ENCODE measurements at places on chromosomes 6 and 20.
A peak's percentile ranks its signal among the peaks of the same experiment; 100 is the strongest.

- no peak for DNase-seq
Observed at GRCh38 chr6:42774201-42774600, 7.7 kb upstream of the BICRAL start.

DNA sequence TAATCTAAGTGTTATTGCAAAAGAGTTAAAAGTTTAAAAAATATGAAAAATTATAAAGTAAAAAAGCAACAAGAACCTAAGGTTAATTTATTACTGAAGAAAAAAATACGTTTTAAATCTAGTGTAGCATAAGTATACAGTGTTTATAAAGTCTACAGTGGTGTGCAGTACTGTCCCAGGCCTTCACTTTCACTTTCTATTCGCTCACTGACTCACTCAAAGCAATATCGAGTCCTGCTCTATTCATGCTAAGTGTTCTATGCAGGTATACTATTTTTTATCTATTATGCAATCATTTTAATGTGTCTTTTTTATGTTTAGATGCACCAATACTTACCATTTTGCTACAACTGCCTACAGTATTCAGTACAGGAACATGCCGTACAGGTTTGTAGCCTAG, 113.0 kb downstream of the MANEA start:
- DNase-seq = no peak

DNA sequence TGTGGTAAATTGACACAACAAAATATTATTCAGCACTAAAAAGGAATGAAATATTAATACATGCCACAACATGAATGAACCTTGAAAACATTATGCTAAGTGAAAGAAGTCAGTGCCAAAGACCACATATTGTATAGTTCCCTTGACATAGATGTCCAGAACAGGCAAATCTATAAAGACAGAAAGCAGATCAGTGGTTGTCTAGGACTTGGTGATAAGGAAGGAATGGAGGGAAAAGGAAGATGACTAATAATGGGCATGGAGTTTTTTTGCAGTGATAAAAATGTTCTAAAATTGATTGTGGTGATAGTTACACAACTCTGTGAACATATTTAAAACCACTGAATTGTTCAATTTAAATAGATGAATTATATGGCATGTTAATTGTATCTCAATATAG, 32.5 kb downstream of the TBX18 start:
- DNase-seq = no peak

- peak; percentile 14 for DNase-seq
Observed at GRCh38 chr6:33008944-33009861, at the start of gene HLA-DOA. TSS of gene HLA-DOA (minus strand) at chr6:33009591.

- peak; percentile 59 for DNase-seq
Observed at GRCh38 chr6:43383021-43383667, 13.7 kb upstream of the ZNF318 start.

- no peak for DNase-seq
Observed at GRCh38 chr20:20426655-20426907, 58.7 kb downstream of the INSM1 start.

GRCh38 chr6:146026873-146027272, 2.0 kb upstream of the GRM1 start:
- no peak for DNase-seq

- no peak for DNase-seq
Observed at GRCh38 chr20:14984768-14985622, 647.6 kb upstream of the FLRT3 start.

DNA sequence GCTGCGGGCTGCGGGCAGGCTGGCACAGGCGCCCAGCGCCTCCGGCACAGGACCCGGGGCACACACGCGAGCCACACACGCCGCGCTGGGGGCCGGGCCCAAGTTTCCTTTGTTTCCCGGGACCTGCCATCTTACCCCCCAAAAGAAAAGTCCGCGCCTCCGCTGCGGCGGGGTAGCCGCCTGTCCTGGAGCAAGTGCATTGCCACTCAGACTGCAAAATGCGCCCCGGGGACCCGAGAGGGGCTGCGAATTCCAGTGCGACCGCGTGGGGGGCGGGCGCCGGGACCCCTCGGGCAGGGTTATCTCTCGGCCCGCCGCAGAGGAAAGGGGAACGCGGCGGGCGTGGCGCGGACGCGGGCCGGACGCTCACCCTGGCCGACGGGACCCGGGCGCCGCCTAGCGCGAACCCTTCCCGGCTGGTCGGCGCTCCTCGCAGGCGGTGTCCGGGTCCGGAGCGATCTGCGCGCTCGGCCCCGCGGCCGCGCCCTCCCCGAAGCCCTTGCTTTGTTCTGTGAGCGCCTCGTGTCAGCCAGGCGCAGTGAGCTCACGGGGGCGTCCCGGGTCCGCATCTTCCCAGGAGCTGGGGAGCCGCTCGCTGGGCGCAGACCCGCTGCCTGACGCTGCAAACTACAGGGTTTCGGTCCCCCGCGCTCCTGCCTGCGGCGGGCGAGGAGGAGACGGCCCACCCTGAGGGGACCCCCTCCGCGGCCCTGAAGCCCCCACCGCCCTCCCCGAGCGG, 639 bp upstream of the CD24 start:
- peak; percentile 32 for DNase-seq

- DNase-seq = no peak
Observed at GRCh38 chr6:3500262-3501014, 43.6 kb upstream of the SLC22A23 start.

DNA sequence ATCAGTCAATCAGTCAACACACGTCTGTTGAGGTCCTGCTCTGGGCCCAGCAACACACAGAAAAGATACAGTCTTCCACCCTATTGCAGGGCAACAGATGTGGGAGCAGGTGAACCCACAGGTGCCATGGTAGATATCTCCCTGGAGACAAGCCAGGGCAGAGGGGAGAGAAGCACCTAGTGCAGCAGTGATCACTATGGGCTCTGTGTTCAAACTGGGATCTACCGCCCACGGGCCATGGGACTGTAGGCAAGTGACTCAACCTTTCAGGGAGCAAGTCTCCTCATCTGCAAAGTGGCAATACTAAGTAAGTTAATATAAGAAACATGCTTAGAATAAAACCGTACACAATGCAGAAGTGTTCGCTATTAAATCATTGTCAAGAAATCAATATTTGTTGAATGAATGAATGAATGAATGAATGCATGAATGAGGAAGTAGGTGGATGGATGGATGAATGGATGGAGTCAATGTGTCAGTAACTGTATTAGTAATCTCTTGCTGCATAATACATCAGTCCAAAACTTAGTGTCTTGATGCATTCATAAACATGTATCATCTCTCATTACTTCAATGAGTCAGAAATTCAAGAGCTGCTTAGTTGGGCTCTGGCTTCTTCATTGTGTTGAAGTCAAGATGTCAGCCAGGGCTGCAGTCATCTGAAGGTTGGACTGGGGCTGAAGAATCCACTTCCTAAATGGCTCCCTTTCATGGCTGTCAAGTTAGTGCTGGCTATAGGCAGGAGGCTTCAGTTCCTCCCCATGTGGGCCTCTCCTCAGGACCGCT, 31.9 kb upstream of the NFATC2 start:
- DNase-seq = peak; percentile 50

GRCh38 chr6:108118810-108119768, 44.5 kb upstream of the OSTM1 start:
- DNase-seq = peak; percentile 18

GRCh38 chr20:1830240-1830639, 65.0 kb upstream of the SIRPA start:
- peak; percentile 94 for DNase-seq

- no peak for DNase-seq
Observed at GRCh38 chr6:38783443-38784228, 68.5 kb downstream of the DNAH8 start.

- peak; percentile 61 for DNase-seq
Observed at GRCh38 chr6:129709196-129709768, 695 bp downstream of the ARHGAP18 start.

GRCh38 chr6:151534576-151534975, 40.8 kb downstream of the CCDC170 start:
- peak; percentile 91 for DNase-seq

- DNase-seq = no peak
Observed at GRCh38 chr20:10350188-10350842, 83.7 kb downstream of the MKKS start.

DNA sequence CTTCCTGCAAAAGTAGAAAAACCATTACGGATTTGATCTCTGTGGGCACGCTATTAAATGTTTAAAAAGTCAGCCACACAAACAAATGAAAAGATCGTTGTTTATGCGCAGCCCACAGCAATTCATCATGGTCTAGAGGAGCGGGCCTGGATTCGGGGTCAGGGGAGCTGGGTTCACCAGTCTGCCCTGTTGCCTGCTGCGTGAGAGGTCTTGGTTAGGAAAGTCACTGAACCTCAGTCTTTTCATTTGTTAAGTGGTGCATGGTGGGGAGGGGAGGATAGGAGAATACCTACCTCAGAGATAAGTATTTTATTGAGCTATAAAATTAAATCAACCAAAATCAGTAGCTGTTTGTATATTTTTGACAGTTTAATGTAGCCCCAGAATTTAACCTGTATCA, 47.3 kb upstream of the FYN start:
- no peak for DNase-seq

- DNase-seq = peak; percentile 85
Observed at GRCh38 chr6:33297956-33298772, 578 bp downstream of the RGL2 start.

GRCh38 chr6:27541933-27542297, 69.0 kb upstream of the ZNF184 start:
- no peak for DNase-seq

GRCh38 chr6:19032591-19033295, 645.6 kb downstream of the RNF144B start:
- no peak for DNase-seq

DNA sequence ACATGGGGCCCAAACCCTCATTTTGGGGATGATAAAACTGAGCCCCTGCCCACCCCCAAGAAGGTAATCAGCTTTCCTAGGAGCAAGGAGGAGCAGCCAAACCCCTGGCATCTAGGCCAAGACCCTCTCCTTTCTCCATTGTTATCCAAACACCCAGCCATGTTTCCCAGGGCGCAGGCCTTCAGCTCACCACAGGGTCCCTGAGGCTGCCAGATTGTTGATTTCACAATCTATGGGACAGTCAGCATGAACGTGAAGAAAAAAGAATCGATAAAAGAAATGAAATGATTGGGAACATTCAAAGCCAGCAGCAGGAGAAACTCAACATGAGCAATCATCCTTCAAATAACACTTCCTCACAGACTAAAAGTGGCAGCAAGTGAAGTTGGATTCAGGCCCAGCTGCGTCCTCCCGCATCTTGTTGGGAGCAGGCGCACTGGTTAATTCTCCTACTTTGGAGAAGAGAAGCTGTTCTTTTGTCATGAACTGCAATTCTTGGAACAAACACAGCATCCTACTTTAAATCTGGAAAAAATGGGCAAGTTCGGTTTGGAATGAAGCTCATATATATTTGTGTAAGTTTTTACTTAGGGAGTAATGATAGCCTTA, 241.8 kb upstream of the PRDM1 start:
- DNase-seq = peak; percentile 3

DNA sequence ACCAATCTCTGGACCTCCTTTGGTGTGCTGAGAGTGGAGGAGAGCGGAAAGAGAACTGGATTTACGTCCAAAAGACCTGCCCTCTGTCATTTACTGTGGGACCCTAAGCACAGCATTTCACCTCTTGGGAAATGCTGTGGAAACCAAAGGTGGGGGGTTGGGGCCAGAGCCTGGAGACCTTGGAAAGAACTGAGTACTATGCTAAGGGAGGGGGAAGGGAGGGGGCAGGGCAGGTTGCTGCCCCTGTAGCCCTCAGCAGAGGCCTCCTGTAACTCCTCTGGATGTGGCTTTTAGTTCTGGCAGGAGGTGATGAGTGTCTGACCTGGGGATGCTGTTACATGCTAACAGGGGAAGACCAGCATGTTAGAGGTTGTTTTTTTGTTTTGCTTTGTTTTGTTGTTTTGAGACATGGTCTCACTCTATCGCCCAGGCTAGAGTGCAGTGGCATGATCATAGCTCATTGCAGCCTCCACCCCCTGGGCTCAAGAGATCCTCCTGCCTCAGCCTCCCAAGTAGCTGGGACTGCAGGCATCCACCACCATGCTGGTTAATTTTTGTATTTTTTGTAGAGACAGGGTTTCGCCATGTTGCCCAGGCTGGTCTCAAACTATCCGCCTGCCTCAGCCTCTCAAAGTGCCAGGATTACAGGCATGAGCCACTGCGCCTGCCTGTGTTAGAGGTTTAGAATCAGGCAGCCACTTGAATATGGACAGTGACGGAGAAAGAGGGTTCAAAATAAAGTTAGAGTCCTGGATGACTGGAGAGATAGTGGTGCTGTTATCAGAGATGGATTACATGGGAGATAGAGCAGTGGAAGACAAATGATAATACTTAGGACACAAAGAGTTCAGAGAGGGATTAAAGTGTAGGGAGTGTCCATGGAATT, 18.4 kb upstream of the PARD6B start:
- DNase-seq = no peak

- DNase-seq = no peak
Observed at GRCh38 chr20:17646961-17647301, 35.1 kb downstream of the RRBP1 start.

DNA sequence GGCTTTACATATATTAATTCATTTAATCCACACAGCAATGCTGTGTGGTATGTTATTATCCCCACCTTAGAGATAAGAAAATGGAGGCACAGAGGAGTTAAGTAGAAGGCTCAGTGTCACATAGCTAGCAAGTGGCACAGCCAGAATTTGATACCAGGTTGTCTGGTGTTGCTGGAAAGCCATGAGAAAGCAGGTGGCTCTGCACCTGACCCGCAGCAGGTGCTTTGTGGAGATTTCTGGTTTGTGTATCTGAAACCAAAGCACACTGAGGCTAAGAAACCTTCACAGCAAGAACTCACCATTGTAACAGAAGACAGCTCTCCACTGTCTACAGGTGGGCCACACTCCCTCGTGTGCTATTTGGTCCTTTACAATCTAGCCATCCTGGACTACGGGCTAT, 7.5 kb downstream of the ELMO2 start:
- no peak for DNase-seq

DNA sequence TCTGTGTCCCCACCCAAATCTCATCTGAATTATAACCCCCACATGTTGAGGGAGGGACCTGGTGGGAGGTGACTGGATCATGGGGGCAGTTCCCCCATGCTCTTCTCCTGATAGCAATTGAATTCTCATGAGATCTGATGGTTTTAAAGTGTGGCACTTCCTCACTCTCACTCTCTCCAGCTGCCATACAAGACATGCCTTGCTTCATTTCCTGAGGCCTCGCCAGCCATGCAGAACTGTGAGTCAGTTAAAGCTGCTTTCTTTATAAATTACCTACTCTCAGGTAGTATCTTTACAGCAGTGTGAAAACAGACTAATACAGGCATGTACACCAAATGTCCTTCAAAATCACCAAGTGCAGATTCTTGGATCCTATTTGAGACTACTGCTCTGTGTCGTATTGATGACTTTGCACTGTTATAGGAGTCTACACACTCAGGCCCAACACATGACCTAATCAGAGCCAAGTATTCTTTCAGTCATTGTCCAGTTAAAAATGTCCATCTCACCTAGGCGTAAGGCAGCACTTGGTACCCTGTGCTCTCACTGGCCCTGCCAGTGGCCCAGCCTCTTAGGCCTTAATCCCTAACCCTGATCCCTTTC, 52.8 kb upstream of the UST start:
- peak; percentile 22 for DNase-seq

- DNase-seq = no peak
Observed at GRCh38 chr6:159639721-159640120, 53.3 kb downstream of the SOD2 start.

- DNase-seq = no peak
Observed at GRCh38 chr6:22206106-22206505, 90.7 kb downstream of the PRL start.

GRCh38 chr6:24357336-24358218, at the start of gene DCDC2:
TSS of gene DCDC2 (minus strand) at chr6:24358059. CDS start at chr6:24357750, 309 bp downstream.
- DNase-seq = peak; percentile 14

GRCh38 chr20:62742979-62743776, 34.5 kb downstream of the NTSR1 start:
- no peak for DNase-seq
